ENCODE measurements at places on chromosomes 11 and 22. TPM values are rescaled to one million over a fixed set of nuclear protein-coding genes. Genes with fewer than 3 reads are reported as not detected.

- no peak for DNase-seq
These were observed 29.8 kb upstream of the CREB3L1 start for GRCh38 chr11:46247659-46248058.

- no peak for DNase-seq
These were observed 12.5 kb downstream of the MARK2 start for GRCh38 chr11:63851364-63851763.

- DNase-seq, result no peak
These were observed 1321.7 kb downstream of the TBC1D22A start for GRCh38 chr22:48084041-48084728.

DNA sequence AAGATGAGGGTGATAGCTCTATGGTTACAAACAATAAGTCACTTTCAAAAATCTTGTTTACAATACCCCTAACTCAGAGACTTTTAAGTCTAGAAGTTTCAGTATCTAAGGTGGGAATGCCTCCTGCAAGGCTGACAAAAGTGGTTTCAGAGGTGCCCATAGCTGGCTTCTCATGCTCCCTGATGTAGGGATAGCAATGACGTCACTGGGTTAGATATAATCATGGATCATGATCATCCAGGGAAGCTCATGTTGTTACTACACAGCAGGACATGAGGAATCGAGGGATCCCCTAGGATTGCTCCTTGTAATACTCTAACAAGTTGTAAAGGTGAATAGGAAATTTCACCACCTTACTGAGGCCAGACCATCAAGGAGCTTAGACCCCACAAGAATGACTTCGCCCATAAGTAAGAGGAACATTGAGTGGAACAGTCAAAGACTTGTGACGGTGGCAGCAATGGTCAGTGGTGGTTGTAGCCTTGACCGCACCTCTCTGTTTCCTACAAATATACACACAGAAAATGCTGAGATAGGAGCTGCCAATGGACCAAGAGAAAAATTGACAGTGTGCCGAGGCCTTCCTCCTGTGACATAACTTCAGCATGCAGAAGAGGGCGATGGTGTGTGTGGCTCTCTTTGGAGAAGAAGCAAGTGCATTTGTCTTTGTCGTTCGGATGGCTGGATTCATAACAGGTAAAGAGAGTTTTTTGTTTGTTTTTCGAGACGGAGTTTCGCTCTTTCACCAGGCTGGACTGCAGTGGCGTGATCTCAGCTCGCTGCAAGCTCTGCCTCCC, 15.6 kb downstream of the APOL4 start:
- no peak for DNase-seq

DNA sequence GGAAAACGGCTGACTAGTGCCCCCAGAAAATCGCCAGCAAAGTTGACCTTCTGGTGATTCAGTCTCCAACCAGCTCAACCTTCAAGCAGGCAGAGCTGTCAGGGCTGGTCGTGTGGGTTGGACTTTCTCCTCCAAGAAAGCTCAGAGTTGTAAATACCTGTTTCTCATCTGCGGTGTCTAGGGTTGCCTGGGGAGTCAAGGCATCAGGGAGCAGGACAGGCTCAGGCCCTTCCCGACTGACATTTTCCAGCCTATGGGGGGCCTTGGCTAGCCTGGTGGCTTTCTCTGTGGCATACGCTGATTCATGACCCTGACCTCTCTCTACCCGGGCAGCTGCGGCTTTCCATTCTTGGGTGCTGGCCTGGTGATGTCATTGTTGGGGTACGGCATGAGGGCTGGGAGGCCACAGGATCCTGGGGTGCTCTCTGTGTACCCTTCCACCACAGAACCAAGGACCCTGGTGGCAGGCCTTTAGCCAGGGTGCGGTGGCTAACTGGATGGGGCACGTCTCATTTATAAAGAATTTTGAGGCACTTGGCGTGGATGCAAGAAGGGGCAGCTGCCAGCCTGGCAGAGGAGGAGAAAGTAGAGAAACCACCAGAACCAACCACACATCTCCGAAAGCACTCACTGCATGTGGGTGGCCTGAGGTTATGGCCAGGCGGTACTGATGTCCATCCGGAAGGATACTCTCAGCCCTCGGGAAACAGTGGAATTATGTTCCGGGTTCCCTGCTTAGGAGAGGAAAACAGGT, 64.9 kb downstream of the BCR start:
- no peak for DNase-seq

- DNase-seq, result no peak
These were observed 220.7 kb upstream of the ZBED5 start for GRCh38 chr11:11078344-11079086.

- no peak for DNase-seq
These were observed 110.4 kb upstream of the POU2AF2 start for GRCh38 chr11:111135101-111135500.

- no peak for DNase-seq
These were observed 23.4 kb upstream of the CADM1 start for GRCh38 chr11:115527534-115528125.

DNA sequence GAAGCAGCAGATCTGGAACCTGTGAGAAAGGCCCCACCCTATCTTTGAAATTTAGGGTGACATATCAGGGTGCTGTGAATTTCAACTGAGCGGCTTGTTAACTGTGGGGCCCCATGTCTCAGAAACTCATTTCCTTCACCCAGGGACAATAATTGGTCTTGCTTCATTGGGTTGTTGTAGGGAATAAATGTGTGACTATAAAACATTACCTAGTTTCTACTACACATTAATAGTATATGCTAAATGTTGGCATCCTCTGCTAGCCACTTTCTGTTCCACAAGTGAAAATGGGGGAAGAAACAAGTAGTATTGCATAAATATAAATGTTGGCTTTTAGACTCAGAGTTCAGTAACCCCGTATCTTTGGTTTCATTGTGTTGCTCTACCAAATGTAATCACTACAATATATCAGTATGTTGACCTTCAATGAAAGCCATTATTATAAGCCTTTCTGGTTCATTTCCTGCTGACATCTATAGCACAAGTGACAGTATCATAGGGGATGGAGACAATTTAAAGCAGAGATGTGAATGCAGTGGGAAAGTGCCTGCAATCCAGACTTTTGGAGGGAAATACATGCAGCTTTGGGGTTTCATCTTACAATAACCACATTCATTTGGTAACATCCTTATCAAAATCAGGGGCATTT, 905.5 kb upstream of the RAG2 start:
- DNase-seq, result no peak

GRCh38 chr11:95791709-95792033, 1.4 kb downstream of the CEP57 start:
- no peak for DNase-seq

GRCh38 chr11:12798609-12799011, 124.4 kb downstream of the TEAD1 start:
- DNase-seq, result no peak

- DNase-seq, result no peak
These were observed 10.9 kb upstream of the NAALADL1 start for GRCh38 chr11:65069217-65069616.

DNA sequence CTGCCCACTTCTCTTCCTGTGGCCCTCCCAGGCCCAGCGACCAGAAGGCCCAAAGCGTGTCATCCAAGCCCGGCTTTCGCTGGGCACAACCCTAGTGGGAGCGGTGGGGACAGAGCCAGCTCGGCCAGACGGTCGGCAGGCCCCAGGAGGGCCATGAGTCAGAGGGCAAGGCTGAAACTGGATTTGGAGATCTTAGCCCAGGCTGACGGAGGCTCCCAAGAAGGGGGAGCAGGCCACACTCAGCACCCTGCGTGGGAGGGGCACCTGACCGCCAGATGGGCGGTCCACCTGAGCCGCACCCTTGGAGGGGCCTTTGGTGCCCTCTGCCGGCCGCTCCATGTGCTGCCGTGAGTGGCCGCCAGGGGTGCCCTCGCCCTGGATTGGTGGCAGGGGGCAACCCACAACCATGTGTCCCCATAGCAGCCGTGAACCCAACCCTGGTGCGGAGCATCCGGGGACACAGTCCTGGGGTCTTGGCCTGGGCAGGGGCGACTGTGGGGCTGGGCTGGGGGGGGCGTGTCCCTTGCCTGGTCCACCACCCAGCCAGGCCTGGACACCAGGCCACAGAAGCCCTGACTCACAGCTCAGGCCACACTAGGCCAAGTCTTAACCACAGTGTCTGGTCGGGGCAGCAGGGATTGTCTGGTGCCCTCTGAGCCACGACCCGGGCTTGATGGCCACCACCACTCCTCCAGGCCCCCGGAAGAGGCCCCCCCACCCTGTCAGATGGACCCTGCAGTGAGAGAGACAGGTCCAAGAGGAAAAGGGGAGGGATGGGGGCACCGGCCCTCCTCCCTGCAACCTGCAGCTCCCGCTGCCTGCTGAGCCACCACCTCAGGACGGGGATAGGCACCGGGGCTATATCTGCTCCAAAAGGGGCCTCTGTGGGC, 19.2 kb upstream of the TALDO1 start:
- DNase-seq, result no peak

DNA sequence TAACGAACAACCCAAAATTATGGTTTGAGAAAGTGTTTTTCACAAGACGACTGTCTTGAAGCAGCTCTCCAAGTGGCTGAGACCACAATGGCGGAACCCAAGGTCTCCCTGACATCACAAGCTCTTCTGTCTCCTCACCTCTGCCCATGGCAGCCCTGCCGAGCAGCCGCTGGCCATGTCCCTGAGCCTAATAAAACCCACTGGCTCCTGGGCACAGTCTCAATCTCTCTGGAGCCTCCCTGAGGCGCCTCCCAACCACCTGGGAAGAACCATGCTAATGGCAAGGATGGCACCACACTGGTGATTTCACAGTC, 50.0 kb downstream of the CLTCL1 start:
- no peak for DNase-seq

Gene IL10RA
- polyA plus RNA-seq, result 2.6 TPM

Gene PTPRCAP
- polyA plus RNA-seq, result not detected

Gene EXPH5
- polyA plus RNA-seq, result 1.2 TPM

Gene MRGPRX1
- polyA plus RNA-seq, result not detected

Gene FGF4
- polyA plus RNA-seq, result 11.7 TPM

Gene ZFPL1
- 20.1 TPM for polyA plus RNA-seq

Gene RAPSN
- 104 TPM for polyA plus RNA-seq
